ENCODE measurements at places on chromosomes 3 and 15.

GRCh38 chr15:85047271-85047948 lies 65.8 kb downstream of the PDE8A start:
- no peak for DNase-seq

DNA sequence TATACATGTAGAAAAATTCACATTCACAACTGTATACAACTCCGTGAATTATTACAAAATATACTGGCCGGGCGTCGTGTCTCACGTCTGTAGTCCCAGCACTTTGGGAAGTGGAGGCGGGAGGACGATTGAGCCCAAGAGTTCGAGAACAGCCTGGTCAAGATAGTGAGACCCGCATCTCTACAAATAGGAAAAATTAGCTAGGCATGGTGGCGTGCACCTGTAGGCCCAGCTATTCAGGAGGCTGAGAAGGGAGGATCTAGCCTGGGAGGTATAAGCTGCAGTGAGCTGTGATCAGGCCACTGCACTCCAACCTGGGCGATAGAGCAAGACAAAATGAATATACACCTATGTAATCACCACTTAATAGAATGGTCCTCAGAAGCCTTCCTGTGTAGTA lies 1.3 kb downstream of the RAD51 start:
- no peak for DNase-seq

DNA sequence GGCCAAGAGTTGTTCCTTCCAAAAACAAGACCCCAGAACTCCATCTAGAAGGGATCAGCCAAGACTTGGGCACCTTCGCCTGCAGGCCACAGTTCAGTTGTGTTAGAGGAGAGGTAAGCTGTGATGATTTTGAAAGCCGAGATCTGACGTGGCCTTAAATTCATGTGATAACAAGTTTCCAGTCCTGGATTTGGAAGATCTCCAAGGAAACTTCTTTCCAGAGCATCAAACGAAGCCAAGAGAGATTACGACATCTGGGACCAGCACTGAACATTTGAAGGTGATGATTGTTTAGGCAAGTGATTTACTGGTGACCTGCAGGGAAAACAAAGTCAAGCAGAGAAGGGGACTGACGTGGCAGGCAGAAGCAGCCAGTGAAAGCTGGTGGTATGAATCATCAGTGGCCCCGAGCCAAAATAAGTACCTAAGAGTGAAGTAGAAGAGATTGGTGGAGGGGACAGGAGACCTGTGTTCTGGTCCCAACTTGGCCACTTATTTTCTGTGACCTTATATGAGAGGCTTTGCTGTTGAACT lies 339.0 kb upstream of the PROK2 start:
- DNase-seq, result no peak

DNA sequence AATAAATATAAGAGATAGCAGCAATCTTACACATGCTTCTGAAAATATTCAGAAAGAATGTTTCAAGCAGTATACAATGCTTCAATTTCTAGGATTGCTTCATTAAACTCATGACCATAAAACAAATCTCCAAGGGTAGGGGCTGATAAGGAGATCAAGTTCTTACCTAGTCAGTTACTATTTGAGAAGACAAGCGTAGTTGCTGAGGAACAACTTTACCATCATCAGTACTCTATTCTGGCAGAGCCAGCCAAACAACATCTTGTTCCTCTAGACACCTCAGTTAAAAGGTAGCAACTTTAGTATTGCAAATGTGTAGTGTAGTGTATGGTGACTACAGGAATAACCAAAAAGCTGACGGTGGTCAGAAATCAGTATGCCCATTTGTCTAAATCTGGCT lies 85.4 kb upstream of the CHRM5 start:
- DNase-seq, result no peak

DNA sequence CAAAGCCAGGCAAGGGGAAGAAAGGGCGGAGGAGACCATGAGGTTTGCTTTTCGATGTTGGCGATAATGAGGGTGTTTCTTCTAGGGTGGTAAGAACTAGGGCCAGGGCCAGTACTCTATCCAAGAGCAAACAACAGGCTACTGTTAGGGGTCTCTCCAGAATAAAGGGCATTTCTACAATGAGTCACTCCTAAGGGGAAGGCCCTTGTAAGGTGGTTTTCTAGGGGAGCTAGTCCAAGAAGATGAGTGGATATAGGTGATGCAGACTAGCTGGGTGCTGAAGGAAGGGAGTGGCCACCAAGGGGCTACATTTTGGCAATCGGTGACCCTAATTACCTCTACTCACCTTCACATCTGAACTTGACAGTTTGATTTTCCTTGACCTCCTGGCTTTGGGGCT lies 148.5 kb upstream of the HACD2 start:
- no peak for DNase-seq

- peak; percentile 50 for DNase-seq
Observed at GRCh38 chr15:39127925-39128617, 452.8 kb upstream of the THBS1 start.

- DNase-seq, result peak; percentile 79
Observed at GRCh38 chr15:66619152-66619903, 53.5 kb upstream of the LCTL start.

DNA sequence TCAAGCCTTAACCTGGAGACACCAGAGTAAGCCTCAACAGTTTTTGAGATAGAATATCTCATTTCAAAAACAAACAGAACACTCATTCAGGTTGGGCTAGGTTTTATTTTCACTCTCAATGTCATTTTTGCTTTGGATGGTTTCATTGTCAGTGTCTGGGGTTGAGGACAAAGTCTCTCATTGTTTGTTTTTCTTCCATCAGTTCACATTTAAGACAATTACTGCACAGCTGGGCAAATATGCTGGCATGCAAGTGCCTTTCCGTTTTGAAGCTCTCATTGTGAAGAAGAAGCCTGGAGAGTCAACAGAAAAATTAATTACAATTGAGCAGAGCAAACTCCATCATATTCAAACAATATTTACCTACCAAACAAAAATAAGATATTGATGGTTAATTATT lies 1050.0 kb downstream of the TBL1XR1 start:
- no peak for DNase-seq

DNA sequence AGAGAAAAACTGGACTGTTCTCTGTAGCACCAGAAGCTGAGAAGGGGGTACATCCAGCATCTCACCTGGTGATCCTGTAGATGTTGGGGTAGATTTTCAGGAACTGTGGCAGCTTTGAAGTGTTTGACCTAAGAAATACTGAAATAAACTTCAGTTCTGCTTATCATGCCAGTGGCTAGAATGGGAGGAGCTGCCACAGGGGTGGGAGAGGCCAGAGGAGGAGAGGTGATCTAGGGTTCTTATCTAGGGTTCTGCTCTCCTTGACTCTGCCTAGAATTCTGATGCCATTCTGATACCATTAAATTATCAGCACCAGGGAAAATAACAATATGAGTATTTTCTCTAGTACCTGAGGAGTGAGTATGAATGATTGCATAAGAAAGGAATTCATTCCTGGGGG lies 10.2 kb upstream of the CPOX start:
- no peak for DNase-seq

GRCh38 chr3:194103983-194104751 lies 31.8 kb upstream of the HES1 start:
- peak; percentile 22 for DNase-seq

DNA sequence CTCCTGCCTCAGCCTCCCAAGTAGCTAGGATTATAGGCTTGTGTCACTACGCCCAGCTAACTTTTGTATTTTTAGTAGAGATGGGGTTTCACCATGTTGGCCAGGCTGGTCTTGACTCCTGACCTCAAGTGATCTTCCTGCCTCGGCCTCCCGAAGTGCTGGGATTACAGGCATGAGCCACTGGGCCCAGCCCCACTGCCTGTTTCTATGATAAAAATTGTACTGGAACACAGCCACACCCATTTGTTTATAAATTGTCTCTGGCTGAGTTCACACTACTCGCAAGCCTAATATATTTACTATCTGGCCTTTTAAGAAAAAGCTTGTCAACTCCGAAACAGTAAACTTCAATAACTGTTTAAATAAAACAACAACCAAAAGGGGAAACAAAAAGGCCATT lies 309.4 kb upstream of the WNT5A start:
- DNase-seq, result no peak

DNA sequence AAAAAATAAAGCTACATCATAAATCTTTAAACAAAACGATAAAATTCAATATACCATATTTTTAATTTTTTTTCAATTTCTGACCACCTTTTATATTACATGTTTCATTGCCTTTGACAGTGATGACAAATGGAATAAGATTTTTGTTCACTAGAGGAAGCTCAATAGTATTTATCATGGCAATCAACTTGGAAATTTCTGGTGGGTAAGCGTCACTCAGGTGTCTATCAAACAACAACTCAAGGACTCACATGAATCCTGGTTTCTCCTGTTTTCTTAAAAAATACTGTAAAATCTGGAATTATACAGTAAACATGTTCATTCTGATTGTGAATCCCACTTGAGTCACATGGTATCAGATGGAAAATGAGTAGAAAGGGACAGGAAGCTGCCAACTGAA lies 782.2 kb downstream of the OTOL1 start:
- DNase-seq, result no peak

DNA sequence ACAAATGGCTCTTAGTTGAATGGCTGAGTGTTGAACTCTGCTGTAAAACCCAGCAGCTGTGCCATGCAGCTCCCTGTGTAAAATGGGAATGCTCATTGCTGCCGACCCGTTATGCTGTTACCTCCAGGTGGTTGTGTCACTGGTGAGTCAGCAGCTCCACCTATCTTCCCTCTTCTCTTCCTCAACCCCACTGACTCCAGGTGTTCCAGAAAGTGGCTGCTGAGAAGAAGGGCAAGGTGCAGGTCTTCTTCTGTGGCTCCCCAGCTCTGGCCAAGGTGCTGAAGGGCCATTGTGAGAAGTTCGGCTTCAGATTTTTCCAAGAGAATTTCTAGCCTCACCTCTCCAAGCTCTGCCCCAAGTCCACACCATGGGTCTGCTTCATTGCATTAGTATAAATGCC lies 41.9 kb downstream of the NOX5 start:
- no peak for DNase-seq

DNA sequence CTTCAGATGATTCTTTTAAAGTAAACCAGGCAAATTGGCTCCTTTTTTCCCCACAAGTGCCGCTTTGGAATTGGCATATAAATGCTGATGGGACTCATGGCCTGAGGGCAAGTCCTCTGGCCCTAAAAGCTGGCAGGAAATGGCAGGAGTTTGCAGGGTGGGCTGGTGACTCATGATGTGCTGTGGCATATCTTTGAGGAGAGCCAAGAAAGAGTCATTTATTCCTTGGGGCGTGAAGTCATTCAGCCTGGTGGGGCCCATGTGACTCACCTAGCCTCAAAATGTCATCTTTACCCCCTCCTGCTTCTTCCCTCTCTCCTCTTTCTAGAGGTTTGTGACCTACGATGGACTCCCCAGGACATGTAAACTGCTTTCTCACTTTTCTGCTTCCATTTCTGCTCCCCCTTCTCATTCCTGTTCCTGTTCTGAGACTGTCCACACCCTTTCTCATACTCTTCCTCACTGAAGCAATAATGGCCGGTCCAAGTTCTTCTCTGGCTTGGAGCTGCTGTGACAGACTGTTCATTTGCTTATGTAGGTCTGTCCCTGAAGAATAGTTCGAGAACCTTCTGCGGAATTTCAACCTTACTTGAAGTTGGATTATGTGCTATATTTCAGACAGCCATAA lies 326.1 kb downstream of the SATB1 start:
- no peak for DNase-seq

Measured in inflammatory macrophage (primary cell).